ENCODE measurements at places on chromosomes 6 and 20.

DNA sequence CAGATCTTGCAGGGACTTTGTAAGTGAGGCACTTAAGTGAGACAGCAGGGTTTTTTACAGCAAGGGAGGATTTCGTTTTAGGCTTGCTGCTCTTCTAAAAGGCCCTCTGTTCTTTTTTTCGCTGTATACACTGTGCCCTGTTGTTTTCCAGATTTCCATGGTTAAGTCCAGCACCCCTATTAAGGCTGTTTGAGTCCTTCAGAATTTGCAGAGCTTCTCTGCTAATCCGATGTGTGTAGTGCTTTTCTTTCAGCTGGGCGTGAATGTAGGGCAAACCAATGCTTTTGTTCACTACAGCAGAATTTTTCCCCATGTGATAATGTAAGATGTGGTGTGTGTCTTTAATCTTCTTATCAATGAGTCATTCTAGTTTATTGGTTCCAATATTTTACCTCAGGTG lies 200.5 kb upstream of the RREB1 start:
- DNase-seq, result no peak

DNA sequence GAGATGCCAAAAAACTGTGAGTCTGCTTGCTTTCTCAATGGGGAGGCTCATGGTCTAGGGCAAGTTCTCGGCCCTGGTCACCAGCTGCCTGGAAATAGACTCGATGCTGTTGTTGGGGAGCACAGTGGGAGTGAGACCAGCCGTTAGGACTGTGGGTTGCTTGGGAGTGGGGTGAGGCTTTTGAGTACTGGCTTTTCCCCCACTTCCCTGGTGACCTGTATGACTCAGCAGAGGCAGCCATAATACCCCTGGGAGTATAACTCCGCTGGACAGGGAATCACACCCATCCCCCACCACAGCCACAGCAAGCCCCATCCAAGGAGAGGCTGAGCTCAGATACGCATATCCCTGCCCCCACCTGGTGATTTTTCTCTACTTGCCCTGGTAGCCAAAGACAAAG lies 48.9 kb upstream of the OGFRL1 start:
- DNase-seq, result no peak

- DNase-seq, result no peak
Observed at GRCh38 chr6:106170030-106170791, 84.1 kb downstream of the PRDM1 start.

- DNase-seq, result no peak
Observed at GRCh38 chr6:16438718-16439591, 200.6 kb downstream of the GMPR start.

GRCh38 chr6:134909701-134910592 lies 40.0 kb downstream of the ALDH8A1 start:
- DNase-seq, result no peak

DNA sequence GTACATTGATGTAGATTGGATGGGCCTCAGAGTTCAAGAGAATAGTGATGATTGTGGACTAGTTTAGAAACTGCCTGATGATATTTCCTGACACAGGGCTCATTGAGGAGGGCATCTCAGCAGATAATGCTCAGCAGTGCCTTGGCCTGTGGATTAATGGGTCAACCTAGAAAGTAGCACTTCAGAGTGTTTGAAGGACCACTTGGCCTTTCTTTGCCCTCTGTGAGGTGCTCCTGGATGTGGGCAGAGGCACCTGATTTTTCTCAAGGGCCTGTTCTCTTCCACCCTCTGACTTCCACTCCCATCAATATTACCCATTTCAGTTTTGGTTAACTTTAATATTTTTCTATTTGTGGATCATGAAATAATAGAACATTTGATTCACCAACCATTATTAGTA lies 270.6 kb upstream of the BMP2 start:
- DNase-seq, result no peak

- no peak for DNase-seq
Observed at GRCh38 chr6:90435207-90435899, 138.7 kb upstream of the BACH2 start.

GRCh38 chr20:1825938-1826445 lies 69.2 kb upstream of the SIRPA start:
- no peak for DNase-seq

DNA sequence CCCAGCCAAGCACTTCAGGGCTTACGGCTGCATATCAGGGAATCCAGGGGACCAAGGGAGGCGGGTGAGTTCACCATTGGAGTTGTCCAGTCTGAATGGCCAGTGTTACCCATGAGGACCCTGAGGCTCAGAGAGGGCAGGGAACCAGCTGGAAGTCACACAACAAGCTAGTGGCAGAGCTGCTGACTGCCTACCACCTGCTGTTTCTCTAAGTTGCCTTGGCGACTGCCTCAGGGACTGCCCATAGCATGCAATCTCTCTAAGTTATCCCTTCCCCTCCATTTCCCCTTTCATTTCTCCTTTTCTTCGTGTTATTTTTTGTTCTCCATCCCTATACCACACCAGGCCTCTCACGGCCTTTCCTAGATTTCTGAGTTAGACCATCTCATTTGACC lies 71.8 kb upstream of the SIRPA start:
- no peak for DNase-seq

DNA sequence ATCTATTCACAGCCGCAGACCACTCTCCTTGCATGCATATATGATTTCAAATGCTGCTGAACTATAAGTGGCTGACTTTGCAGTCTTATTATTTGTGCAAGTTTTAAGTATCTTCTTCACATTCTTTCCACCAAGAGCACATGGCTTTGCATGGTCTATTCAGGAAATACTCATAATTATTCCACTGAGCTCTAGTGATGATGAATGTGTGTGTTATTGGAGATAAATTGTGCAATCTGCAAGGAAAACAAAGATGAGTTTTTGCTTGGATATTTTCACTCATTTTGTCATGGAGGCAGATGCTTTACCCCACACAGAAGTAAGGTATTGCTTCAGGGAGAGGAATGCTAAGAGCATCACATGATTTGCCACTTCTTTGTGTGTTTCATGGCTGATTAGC lies 764.6 kb downstream of the TBC1D32 start:
- no peak for DNase-seq

GRCh38 chr6:127538750-127539264 lies 19.7 kb upstream of the MTCL3 start:
- DNase-seq, result no peak

DNA sequence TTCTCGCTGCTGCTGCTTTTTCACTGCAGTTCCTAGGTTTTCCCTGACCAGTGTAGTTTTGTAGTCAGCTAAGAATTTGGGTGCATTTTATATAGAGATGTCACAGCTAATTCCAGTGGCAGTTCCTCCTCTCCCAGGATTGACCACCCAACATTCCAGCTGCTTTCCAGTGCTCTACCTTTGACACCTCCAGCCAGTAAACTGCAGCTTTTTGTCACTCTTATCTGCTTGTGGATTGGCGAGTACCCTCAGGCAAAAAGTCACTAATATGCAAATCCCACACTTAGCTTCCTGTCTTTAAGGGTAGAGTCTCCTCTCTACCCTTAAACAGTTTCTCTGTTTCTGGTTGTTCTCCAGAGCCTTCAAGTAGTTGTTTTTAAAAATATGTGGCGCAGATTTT lies 146.9 kb upstream of the KCNG1 start:
- DNase-seq, result no peak

- no peak for DNase-seq
Observed at GRCh38 chr20:2799271-2799670, 1.2 kb downstream of the CPXM1 start.

DNA sequence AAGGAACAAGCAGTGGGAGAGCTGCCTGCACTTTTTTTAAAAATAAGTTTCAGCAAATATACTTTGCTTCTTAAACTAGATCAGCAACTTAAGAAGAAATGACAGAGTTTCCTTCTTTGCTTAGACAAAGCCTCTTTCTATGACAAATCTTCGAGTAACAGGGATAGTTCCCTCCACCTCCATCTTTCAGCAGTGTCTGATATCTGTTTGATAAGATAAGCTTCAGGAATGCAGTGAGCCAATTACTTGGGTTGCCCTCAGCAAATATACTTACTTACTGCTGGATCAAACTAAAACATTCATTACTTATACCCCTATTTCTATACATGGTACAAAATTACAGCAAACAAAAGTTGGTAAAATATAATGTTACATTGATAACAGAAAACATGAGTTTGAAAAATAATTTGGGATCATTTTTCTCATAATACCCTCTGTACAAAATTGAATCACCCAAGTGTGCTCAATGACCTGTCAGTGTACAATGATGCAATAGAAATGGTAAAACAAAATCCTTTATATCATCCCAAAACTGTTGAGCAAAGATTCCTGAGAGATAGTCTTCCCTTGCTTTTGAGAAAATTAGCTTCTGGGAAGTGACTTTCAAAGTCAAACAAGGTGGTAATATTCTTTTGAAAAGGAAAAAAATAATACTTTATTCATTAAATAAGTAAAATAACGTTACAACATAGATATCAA lies 24.5 kb downstream of the FRK start:
- DNase-seq, result no peak

GRCh38 chr20:36491901-36492617 lies 49.3 kb upstream of the MYL9 start:
- peak; percentile 53 for DNase-seq

DNA sequence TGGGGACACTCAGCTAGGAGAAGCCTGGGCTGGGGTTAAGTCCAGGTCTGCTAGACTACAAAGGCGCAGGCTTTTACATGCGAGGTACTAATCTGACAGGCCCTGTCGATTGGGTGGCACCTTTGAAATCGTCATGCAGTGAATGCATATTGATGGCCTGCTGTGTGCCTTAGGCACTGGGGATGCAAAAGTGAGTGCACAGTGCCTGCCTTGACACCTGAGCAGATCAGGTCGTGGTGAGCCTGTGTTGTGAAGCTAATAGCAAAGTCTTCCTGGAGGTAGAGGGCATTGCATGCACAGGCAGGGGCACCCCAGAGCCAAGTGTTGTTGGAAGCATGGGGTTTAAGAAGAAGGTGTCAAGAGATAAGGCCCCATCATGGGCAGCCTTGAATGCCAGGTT lies 16.9 kb downstream of the LRRC1 start:
- DNase-seq, result no peak

DNA sequence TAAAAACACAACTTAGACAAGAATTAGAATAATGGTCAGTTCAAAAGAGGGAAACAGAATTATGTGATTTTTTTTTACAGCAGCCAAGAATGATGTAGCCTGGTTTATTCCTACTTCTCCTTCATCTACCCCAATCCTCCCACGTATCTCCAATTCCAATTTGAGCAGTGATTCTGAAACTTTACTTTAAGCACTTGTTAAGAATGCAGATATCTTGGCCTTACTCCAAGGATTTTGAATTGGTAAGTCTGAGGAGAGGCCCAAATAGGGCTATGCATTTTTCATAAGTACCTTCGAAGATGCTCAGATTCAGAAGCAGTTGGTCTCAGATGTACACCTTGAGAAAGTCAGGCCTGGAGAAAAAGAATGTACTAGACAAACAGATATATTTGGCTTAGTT lies 233.4 kb upstream of the FLRT3 start:
- DNase-seq, result no peak

GRCh38 chr20:17227669-17228623 lies 1.1 kb downstream of the PCSK2 start:
- DNase-seq, result no peak

GRCh38 chr6:111958534-111958933 lies 85.3 kb upstream of the FYN start:
- no peak for DNase-seq

DNA sequence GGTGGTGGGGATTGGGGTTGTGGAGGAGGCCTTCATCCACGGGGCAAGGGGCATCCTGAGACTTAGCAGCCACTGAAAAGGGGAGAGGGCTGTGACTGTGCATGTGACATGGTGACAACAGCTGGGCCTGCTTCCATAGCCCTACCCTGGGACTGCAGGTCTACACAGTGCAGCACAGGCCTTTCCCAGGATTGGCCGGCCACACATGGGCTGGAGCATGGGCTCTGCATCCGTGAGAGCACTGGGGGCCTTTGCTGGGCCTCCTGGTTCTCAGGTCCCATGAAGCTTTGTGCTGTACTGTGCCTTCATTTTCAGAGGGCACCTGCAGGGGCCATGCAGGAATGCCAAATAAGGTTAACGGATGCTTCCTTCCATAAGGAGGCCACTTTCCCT lies 56.0 kb downstream of the ZDHHC14 start:
- DNase-seq, result no peak

DNA sequence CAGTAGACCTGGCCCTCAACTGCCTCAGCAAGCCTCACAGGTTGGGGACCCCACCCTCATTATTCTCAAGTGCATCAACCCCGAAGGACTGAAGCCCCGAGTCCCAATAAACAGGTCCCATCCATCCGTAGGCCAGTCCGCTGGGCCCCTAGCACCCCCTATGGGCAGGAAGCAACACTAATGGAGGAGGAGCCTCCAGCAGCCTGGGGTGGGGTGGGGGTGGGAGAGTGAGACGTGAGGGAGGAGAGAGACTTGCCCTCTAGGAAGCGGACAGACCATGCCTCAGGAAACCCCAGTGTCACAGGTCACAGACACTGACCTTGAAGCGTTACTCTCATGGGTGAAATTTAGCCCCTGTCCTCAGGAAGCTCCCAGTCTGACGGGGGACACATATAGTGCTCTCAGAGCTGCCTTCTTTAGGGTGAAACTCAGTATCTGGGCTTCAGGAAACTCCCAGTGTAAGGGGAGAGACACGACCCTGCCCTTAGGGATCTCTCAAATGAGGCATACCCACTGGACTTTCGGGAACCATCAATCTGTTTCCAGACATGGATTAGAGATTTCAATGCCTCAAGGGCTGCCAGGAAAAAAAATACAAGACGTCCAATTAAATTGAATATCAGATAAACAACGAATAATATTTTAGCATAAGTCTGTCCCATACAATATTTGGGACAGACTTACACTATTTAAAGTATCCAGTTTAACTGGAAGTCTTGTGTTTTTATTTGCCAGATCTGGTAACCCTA lies 125.8 kb downstream of the MRPL14 start:
- no peak for DNase-seq

DNA sequence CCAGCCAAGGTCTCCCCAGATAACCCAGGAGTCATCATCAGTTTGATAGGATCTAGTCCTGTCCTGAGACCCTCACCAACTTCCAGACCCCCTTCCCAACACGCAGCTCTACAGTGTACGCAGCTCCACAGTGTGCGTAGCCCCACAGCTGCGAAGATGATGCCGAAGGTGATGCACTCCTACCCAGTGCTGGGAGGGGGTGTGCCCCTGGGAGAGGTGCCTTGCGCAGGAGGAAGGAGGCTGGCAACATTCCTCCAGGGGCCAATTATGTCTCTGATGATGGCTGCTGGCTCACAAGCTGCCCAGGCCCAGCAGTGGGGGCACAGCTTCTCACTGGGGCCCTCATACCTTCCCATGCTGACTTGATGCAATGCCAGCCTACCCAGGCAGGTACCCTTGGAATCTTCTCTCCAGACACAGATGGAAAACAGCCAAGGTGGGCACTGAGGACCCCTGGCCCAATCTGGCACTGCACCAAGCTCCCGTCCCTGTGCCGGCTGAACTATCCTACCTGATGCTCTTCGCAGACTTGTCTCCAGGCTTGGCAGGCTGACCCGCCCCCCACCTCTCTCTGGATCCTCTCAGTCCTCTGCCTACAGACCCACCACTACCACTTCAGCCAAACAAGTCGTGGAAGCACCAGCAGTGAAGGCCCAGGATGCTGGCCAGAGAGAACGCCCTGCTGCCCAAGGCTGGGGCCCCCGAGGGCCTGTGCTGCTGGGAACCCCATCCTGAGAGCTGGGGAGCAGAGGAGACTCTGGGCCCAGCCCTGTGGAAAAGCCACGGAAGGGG lies 1.4 kb downstream of the ZNF512B start:
- no peak for DNase-seq

GRCh38 chr6:2760882-2761842 lies 4.0 kb upstream of the WRNIP1 start:
- no peak for DNase-seq
